ENCODE measurements at places on chromosomes 2 and 18.

- no peak for DNase-seq
Observed at GRCh38 chr18:44961288-44961995, 280.8 kb downstream of the SETBP1 start.

GRCh38 chr2:28343971-28344715 lies 48.5 kb upstream of the FOSL2 start:
- DNase-seq: no peak

DNA sequence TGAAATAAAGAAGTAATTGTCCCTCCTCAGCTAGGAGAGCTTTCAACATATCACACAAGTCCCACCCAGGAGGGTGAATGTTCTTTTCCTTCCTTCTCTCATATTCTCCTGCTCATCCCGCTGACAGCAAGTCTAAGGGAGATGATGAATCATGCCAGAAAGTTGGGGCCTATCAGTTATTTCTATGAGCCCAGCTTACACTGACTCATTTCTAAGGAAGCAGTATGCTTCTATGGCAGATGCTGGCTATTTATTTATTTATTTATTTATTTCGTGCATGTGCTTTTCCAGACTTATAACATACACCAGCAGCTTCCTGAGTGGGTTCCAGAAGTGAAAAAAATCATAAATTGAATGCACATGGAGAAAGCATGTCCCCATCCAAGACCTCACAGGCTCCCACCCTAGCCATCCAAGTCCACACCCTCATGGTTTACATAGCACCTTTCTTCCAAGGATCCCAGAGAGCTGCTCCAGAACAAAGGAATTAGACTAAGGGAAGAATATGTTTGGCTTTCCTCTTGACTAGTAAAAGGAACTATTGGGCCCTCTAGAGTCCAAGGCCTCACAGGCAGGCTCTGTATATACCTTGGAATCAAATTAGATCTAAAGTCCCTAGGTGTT lies 1074.2 kb upstream of the ZEB2 start:
- no peak for DNase-seq

DNA sequence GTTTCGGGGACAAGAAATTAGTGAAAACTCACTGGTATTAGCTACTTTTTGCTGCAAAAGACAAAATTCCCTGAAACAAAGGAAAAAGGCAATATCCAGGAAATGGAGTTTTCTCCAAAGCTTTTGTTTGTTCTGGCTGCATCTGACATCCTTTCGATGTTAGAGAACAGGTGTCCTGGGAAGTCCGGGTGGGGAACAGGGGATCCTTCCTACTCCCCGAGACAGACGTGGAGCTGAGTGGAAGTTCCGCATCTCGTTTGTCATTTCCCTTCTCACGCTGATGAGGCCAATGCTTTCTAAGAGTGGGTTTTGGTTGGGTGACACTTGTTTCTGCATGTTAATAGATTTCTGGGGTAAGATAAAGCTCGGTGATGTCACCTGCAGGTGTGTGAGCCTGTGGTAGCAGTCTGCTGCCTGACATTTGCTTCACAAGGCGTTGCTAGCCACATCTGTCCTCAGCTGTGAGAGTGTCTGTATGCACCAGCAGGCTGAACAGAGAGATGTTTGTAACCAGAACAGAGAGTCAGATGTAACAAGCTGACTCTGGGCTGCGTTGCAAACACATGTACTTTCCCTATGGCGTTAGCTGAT lies 125.9 kb downstream of the ACOXL start:
- DNase-seq: no peak

DNA sequence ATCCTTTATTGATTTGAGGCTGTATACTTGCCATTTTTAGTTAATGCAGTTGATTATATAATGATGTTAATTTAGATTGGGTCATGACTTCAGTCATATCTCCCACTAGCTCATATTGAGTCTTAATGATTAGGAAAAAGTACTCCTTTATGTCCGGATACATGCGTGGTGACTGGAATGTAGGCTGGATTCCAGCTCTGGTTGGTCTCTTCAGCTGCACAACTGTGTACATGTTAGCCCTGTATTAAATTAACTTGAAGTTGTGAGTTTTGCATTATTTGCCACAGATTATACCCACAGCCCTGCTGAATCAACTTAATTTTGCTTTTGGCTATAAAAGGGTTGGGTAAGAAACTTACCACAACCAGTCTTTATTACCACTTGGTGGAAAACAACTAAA lies 22.5 kb downstream of the MOB4 start:
- DNase-seq: no peak

GRCh38 chr2:37394263-37394662 lies 49.8 kb downstream of the QPCT start:
- no peak for DNase-seq

GRCh38 chr2:160932960-160933359 lies 227.3 kb upstream of the TANK start:
- no peak for DNase-seq

- no peak for DNase-seq
Observed at GRCh38 chr2:216752855-216753505, 57.6 kb upstream of the IGFBP5 start.

DNA sequence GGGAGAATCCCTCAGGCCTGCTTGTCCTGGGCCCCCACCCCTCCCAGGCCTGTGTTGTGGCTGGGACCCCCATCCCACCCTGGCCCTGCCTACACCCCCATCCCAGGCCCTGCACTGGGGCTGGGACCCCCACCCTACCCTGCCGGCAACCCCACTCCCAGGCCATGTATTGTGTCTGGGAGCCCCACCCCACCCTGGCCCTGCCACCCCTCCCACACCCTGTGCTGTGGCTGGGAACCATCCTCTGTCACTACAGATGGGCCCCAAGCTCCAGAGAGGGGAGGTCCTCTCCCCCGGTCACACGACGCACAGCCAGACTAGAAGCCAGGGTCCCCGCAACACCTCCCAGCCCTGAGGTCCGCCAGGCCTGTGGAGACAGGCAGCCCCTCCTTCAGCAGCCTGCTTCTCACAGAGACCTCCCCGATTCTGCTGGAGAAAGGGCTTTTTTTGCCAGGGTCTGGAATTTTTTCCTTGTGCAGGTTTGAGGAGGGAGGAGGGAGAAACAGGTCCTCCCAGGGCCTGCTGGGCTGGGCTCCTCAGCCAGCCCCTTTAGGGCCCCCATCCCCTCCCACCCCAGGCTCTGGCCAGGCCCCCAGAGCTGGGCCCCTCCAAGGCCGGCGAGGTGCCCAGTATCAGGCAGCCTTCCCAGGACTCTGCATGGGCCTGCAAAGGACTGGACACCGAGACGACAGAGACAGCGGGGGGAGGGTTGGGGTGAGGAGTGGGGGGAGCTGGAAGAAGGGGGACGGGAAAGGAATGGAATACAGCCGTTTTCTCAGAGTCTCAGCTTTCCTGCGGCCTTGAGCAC lies 28.0 kb downstream of the KIF1A start:
- DNase-seq: no peak

DNA sequence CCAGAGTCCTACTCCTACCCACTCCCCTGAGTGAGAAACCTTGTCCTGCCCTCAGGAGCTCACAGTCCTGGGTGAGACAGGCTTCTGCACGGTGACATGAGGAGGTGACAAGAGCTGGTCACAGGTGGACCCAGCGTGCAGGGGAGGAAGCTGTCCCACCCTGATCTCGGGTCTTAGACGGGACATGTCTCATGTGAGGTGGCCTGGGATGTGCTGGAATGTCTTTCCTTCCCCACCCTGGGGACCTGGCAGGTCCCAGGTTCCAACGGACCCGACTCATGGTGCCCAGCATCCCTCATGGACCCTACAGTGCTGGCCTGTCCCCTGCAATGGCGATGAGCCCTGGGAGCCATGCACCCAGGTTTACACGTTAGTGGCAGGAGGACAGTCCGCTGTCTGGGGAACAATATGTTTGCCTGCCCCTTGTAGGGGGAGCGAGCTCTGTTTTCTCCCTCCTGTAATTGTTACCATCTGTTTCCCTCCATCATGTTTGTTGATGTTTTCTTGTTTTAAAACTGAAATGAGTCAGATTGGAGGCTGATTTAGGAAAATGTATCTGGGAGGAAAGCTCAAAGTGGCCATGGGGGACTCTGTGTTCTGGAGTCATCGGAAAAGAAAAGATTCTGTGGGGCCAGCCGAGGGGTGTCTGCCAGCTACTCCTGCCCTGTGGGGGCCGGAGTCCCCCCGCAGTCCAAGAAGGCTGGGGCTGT lies 238.1 kb downstream of the KLHL29 start:
- no peak for DNase-seq

- DNase-seq: no peak
Observed at GRCh38 chr2:127606625-127607398, 39.1 kb upstream of the GPR17 start.

DNA sequence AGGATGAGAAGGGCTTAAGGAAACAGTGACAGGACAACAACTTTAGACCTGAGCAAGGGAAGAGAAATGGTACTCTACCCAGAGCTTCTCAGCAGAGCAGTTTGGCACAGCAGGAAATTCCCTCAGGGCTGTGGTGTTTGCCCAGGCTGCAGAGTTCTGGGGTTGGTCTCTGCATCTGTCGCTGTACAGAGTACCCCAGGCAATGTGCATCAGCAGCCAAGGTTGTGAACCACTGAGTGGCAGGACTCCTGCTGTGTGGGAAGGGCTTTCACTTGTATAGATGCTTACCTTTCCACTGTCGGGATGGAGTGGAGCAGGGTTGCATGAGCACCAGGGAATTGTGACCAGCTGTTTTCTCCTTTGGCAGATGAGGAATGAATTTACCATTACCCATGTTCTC lies 21.2 kb downstream of the STAMBP start:
- DNase-seq: no peak

DNA sequence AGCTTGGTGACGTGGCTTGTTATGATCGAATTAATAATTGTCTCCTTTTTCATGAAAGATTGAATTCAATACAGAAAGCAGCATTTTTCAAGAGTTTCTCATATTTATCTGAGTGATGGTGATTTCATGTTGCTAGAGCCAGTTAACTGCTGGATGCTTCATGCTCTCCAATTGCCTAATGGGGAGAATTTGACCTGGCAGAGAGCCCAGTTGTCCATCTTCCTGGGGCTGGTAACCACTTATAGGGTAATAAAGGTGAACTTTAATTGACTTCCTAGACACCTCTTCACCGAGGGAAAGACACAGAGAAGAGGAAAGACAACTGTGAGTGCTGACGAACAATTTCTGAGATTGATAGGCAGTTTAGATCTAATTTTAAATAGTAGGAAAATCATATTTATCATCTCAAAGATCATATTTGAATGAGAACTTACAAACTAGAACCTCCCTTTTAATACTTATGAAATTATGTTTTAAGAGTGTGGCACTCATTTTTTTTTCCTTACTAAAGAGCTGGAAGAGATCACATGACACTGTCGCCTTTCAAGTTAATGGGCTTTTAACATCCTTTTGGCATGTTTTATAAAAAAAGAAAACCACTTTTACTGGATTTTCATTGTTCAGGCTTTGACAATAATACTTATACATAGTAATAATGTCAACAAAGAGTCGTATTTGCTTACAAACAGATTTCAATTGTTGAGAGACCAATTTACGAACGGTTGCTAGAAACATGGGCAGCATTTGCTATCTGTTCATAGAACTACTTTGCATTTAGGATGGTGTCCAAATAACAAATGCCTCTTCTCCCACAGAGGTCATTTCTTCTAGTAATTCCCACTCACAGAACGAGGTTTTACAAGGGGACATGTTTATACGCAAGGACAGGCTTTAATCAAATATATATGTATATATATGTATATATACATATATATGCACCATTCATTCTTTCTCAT lies 153.3 kb downstream of the RAPGEF4 start:
- DNase-seq: no peak

DNA sequence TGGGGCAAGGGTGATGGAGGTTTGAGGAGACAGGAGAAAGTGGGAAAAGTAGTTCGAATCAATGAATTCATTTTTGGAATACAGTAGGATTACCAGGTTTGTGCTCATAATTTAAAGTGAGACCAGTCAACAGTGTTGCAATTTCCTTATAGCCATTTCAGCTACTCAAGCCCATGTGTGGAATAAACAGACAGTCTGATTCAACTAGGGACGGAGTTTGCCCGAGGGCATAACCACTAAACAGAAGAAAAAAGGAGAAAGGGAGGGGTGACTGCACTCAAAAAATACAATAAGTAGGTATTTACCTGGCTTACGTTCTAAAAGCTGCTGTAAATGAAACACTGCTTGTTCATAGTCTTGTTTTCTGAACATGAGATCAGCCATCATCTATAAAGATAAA lies 55.2 kb downstream of the TTC21B start:
- DNase-seq: no peak

DNA sequence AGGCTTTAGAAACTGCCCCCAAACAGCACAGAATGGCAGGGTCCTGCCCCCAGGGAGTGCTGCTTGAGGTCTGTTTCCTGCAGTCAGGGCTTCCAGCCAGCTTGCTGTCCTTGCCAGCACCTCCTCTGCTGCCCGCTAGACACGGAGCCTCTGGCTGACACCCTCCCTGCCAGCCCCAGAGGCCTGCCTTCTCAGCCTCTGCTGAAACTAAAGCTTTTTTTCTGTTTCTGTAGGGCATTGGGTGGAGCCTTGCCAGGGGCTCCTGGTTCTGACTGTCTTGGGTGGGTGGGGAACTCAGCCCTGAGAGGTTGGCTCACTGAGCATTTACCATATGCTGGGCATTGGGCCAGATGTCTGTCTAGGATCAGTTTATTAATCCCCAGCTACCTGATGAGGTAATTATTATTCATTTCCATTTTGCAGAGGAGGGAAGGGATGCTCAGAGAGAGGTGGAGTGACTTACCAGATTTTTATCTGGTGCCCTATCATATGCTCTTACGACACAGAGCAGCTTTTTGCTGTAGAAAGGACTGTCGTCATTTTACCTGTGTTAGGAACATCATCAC lies 35.4 kb downstream of the INPP4A start:
- DNase-seq: peak; percentile 32

DNA sequence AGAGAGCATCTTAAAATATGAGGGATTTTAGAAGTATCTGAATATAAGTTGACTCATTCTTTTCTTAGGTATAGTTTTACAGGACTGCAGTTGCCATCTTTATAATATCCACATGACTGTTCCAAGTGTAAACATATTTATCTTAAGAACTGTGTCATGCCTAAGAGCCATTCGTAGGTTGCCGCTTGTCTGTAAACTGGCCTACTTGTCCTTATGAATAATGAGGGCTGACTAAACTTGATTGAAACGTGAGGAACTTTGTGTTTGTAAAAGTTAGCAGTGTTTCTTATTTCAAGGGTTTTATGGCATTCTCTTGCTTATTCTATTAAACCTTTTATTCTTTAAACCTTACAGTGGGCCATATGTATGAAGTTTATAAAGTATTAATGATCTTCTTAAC lies 99.6 kb downstream of the MAP3K20 start:
- no peak for DNase-seq

DNA sequence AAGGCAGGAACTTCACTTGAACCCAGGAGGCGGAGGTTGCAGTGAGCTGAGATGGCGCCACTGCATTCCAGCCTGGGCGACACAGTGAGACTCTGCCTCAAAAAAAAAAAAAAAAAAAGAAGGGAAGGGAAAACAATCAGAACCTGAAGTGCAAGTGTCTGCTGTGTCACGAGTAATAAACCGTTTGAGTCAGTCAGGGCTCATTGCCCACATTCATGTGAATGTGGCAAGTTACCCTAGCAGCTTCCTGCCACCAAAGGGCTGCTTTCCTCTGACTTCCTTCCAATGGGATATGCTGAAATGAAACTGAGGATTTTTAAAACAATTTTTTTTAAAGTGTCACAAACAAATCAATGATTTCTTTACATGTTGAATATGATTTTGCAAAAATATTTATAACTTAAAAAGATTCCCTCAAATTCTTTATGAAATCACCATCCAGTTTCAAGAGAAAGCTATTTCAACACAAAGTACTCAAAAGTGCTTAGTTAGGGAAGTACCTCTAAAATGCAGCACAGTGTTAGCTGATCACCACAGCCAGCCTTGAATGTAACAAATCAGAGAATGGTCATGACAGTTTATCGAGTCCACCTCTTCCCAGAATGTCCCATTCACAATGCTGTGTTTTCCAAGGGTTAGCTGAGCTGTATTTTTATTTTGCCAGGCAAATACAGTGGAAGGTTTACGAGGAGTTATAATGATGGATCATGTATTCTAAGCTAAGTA lies 36.4 kb downstream of the WDSUB1 start:
- DNase-seq: no peak
